Transverse colon (tissue), 4 donors: ENCODE measurements at places on chromosomes 7 and 10.

- no peak for DNase-seq
Observed at GRCh38 chr7:130879191-130879590, 145.2 kb upstream of the KLF14 start.

DNA sequence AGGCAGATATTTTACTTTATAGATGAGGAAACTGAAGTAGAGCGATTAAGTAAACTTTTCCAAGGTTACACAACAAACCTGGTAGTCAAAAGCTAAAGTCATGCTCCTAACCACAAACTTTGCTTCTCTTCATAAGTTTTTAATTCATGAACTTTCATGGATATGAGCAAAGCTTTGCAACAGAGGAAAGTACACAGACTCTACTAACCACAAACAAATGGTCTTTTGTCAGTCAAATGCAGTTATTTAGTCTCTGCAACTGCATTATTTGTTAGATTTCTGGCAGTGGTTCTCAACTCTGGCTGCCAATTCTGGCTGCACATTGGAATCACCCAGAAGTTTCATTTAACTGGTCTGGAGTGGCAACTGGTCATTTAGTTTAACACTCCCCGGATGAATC lies 140.6 kb upstream of the TMEM168 start:
- DNase-seq = no peak

GRCh38 chr7:101874028-101874427 lies 56.6 kb downstream of the CUX1 start:
- no peak for DNase-seq

DNA sequence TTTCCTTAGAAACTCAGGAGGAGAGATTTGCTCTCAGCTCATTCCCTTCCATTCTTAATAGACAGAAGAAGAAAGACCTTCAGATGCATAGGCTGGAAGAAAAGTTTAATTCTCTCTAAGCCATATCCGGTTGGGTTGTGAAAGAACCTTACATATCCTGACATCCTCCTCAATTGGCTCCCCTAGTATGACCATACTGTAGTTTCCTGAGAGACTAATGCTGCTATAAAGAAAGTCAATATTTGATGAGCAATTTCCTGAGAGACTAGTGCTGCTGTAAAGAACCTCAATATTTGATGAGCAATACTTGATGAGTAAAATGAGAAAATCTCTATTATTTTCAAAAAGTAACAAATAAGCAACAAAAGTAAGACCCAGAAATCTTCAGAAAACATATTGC lies 888.5 kb upstream of the SORCS1 start:
- DNase-seq = no peak

- DNase-seq = no peak
Observed at GRCh38 chr10:122304054-122304579, 33.0 kb downstream of the BTBD16 start.

GRCh38 chr7:136925044-136925443 lies 56.6 kb downstream of the CHRM2 start:
- no peak for DNase-seq

GRCh38 chr10:84521013-84521412 lies 192.6 kb downstream of the CCSER2 start:
- DNase-seq = no peak

GRCh38 chr10:7388602-7389001 lies 22.2 kb downstream of the SFMBT2 start:
- no peak for DNase-seq
